ENCODE measurements at places on chromosomes 6 and 20.

DNA sequence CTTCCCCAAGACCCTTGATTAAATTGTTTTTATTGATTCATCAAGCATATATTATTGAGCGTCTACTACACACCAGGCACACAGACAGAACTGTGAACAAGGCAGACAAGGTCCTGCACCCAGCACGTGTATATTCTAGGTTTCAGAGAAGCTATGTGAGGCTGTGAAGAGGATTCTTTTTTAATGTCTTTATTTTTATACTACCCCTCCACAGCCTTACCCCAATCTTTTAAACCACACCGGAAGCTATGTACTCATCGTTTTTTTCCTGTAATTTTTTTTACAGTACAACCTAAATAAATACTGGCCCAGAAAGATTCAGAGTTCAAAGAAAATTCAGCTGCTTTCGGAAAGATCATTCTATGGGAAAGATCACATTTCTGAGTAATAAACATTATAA lies 10.0 kb downstream of the SGK1 start:
- DNase-seq = peak; percentile 52

DNA sequence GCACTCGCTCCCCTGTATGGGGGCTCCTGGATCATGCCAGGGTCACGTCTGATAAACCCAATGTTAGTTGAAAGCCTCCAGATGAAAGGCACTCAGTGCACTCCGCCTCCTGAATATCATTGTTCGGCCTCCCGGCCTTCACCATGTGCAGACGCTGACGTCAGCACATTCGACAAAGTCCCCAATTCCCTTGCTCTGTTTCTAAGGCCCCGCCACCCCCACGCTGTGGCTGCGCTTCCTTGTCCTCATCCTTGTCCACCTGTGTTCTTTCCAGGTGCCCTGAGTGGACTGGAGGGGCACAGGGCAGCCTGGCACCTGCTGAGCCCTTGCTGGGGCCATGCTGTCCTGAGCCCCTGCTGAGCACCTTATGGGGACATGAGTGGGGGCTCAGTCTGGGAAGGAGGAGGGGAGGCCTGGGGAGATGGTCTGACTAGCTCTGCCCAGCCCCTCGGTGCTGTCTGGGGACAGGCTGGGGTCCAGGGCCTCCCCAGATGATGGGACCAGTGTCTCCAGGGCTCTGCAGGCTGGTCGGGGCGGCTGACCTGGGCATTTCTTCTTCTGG lies 9.8 kb upstream of the BHLHE23 start:
- DNase-seq = no peak

DNA sequence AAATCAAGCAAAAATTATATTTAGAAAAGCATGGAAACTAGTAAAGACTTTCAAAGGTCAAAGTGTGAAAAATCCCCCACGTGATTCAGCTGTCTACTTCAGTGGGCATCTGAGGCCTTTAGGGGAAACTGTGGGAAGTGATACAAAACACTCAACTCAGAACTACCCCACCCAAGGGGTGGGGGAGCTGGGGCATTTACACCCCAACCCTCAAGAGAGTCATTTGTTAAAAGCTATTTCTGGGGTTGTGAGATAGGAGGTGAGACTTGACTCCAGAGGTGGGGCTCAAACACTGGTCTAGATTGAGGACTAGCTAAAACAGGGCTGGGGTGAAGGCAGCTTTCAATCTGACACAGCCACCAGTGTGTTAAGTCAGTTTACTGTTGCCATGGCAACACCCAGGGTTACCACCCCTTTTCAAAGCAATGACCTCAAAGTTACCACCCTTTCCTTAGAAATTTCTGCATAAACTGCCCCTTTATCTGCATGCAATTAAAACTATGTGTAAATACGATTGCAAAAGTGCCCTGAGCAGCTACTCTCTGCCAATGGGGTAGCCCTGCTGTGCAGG lies 9.9 kb upstream of the GTSF1L start:
- DNase-seq = no peak

GRCh38 chr20:51121272-51121671 lies 98.4 kb upstream of the KCNG1 start:
- no peak for DNase-seq

- no peak for DNase-seq
Measured at GRCh38 chr6:88586371-88587149, 376.9 kb downstream of the RNGTT start.

DNA sequence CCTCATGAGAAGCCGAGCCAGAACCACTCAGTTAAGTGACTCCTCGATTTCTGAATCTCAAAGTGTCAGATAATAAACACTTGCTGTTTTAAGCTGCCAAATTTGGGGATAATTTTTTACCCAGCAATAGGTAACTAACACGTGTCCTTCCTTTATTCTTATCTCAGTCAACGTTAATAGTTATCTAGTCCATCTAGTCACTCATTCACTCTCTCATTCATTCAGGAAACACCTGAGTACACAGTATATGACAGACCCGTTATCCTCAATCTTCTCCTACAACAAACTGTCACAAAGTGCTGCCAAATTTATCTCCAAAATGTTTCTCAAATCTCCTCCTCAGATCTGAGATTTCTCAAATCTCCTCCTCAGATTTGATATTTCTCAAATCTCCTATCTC lies 13.1 kb downstream of the FAM184A start:
- DNase-seq = no peak

DNA sequence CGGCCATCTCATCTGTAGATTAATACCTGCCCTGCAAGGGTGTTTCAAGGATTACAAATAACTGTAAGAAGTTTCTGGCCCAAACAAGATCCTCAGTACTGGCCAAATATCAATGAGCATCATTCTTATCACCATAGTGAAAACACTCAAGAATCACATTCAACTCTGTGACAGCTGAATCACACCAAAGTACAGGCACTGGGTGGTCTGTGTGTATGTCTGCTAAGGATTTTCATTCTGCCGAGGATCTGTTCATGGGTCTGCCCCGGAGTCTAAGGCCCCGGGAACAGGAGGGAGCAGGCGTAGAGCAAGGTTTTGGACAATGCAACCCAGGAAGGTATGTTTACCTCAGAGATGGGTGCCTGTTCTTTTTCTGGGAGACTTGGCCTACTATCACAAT lies 110.5 kb downstream of the TRERF1 start:
- DNase-seq = no peak

DNA sequence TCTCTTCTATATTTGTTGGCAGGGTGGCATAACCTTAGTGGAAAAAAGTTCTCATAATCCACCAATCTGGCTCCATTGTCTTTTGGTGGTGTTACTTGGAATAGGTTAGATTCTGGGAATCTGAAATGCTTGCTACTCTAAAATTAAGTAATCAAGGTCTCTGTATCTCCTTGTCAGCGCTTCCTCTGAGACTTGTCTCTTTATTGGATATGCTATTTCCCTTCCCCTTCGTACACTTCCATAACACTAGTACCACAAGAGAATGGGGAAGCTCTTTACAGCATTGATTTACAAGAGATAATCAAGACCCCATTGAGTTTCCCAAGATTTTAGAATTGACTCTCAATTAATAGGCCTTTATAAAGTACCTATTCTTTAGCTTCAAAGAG lies 280.2 kb downstream of the ADGB start:
- DNase-seq = no peak

GRCh38 chr6:162649271-162649670 lies 78.3 kb downstream of the PRKN start:
- no peak for DNase-seq

DNA sequence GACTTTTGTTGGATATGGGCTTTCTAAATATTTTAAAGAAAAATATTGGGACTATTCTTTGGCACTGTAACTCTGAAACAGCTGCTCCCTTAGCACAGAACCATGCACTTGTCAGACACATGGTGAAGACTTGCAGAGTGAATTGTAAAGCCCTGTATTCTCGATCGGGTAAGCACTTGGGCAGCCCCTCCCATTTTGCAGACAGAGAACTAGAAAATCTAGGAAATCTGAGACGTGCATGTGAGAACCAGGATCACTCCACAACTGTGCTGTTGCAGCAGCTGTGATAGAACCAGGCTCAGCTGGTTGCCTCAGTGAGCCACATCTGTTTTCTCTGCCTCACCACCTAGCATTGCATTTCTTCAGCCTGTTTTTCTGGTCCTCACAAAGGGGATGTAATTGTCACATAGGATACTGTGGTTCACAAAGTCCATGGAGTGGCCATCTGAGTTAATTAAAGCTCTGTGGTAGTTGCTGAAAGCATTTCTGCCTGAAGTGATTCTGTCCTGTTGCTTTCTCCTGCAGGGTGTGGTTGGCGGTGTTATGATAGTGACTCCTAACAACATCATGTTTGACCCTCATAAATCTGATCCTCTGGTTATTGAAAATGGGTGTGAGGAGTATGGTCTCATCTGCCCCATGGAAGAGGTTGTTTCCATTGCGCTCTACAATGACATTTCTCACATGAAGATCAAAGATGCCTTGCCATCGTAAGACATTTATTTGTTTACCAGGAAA lies 71.8 kb upstream of the HINT3 start:
- DNase-seq = no peak

GRCh38 chr20:20085071-20085470 lies 32.7 kb downstream of the CFAP61 start:
- no peak for DNase-seq

DNA sequence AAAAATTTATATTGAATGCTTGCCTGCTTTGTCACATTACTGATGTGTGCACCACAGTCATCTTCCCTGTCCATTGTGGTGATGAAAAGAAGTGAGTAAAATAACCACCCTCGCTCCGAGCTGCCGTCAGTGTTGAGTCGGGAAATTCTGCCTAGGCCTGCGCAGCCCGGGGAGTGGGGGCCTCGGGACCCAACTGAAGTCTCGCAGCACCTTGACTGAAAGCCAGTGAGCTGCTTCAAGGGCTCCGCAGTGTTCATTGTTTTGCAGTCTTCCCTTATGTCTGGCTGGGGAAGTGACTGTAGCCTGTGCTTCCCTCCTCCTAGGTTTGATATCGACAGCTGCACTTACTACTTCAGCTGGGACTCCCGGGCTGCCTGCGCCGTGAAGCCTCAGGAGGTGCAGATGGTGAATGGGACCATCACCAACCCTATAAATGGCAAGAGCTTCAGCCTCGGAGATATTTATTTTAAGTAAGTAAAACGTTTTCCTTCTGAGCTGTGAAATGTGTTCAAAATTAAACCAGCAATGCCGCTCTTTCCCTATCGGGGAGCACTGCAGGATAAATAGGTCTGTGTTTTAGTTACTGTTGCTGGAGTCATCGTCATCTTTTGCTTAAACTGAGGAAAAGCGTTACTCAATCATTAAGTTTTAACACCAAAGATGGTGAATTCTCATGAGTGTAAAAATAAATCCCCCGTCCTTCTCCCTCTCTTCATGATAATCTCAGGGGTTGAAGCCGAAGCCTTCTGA lies 32.7 kb upstream of the SLC22A1 start:
- DNase-seq = no peak

- DNase-seq = no peak
Measured at GRCh38 chr6:29908710-29909109, 33.6 kb upstream of the HLA-A start.

Measured in iris pigment epithelial cell (primary cell).